Esophagus muscularis mucosa (tissue), 4 donors: ENCODE measurements at places on chromosomes 6 and 20. TPM values are rescaled to one million over a fixed set of nuclear protein-coding genes. Genes with fewer than 3 reads are reported as not detected.

Gene BACH2
- 4.2 TPM for total RNA-seq

Gene OPN5
- total RNA-seq = not detected

Gene PROKR2
- total RNA-seq = not detected

Gene NRN1
- 12.9 TPM for total RNA-seq

Gene OR2B6
- not detected for total RNA-seq

Gene TSHZ2
- 11.6 TPM for total RNA-seq

Gene EYS
- total RNA-seq = not detected

Gene CALHM4
- not detected for total RNA-seq

Gene SLC16A10
- total RNA-seq = 0.57 TPM

GRCh38 chr6:138107078-138107751, at the start of gene PERP:
Gene PERP, minus strand, starts transcription at chr6:138107419. Its CDS starts 79 bp downstream, at chr6:138107340.
- no peaks in the 10 kb centered on the region for H3K36me3 ChIP-seq
- H3K4me3 ChIP-seq = peak within 1 kb of the TSS; percentile 76
- peaks cover 50% of the 10 kb centered on the region for H3K4me1 ChIP-seq
- DNase-seq = no peak
- H3K27ac ChIP-seq = peak within 1 kb of the TSS; percentile 92

- H3K27me3 ChIP-seq = no peaks in the 10 kb centered on the region
- no peak for DNase-seq
- no peaks in the 10 kb centered on the region for H3K36me3 ChIP-seq
- H3K4me1 ChIP-seq = peaks cover 10% of the 10 kb centered on the region
Observed at GRCh38 chr6:163952005-163952404, 537.5 kb downstream of the QKI start.

- no peak overlapping the region for H3K27ac ChIP-seq
- DNase-seq = no peak
- no peaks in the 10 kb centered on the region for H3K27me3 ChIP-seq
- H3K4me3 ChIP-seq = no peak overlapping the region
- no peaks in the 10 kb centered on the region for H3K4me1 ChIP-seq
Observed at GRCh38 chr20:57892471-57892870, 182.7 kb upstream of the PMEPA1 start.

DNA sequence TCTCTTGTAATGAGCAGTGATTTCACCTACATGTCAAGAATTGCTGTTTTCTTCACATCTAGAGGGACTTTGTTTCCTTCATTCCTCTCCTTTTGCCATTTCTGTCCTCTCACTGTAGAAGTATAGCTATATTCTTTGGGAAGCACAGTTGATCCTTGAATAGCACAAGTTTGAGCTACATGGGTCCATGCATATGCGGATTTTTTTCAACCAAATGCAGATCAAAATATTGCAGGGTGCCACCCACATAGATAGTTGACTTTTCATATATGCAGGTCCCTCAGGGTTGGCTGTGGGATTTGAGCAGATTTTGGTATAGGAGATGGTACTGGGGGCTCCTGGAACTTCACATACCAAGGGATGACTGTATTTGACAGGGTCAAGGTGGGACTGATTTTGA, 41.1 kb downstream of the BLTP3A start:
- no peak overlapping the region for H3K27ac ChIP-seq
- no peak overlapping the region for H3K4me3 ChIP-seq
- no peaks in the 10 kb centered on the region for H3K4me1 ChIP-seq
- H3K36me3 ChIP-seq = peaks cover 52% of the 10 kb centered on the region
- DNase-seq = no peak

DNA sequence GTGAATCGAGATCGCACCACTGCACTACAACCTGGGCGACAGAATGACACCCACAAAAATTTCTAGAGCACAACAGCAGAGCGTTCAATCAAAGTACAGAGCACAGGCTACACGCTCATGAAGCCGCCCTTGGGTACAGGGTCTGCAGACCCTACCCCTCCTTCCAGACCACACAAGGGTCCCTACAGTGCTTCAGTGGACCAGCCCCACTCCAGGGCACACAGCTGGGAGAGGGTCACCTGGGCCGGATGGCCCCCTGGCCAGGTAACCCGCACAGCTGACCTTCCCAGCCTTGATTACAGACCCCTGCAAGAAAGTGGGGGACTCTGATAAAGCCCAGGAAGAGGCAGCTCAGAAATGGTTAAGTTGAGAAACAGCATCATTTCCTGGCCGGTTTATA, 63.6 kb downstream of the RIPOR3 start:
- H3K27ac ChIP-seq = no peak overlapping the region
- H3K36me3 ChIP-seq = no peaks in the 10 kb centered on the region
- H3K4me1 ChIP-seq = peaks cover 10% of the 10 kb centered on the region
- no peak for DNase-seq

DNA sequence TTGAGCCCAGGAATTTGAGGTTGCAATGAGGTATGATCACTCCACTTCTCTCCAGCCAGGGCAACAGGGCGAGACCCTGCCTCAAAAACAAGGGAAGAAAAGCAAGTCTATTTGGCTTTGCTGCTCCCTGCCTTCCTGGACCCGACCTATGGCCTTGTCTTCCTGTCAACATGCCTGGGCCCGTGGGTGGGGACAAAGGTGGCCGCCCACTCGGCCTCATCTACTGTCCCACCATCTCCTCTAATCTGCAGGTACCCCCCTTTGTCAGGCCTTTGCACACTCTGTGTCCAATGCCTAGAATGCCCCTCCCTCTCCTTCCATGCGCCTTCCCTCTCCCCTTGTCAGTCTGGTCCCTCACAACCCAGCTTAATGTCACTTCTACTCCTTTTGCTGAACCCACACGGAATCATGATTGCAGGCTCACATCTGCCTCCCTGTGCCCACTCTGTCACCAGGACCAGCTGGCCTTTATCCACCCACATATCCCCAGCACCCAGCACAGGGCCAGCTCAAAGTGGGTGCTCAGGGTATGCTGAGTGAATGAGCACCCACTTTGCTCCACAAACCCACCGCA, 40.3 kb downstream of the MDFI start:
- no peak overlapping the region for H3K4me3 ChIP-seq
- H3K4me1 ChIP-seq = peaks cover 14% of the 10 kb centered on the region
- DNase-seq = no peak
- H3K27me3 ChIP-seq = no peaks in the 10 kb centered on the region

DNA sequence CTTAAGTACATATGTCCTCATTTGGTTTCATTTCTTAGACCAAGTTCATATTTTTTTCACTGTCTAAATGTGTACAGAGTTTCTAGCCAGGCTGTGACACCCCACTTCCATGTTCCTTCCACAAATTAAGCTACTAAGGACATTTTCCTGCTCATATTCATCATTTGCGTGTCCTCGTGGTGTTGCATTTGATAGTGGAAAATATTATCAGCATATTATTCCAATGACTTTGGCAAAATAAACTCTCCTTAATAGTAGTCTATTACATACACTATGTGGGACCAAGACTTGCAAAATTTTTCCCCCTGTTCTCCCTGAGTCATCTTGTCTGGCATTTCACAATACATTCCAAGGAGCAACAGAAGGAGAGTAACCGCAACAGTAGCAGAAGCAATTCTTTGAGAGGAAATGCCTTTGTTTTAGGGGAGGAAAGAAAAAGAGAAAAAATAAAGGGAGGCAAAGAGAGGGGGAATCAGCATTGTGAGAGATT, 599.2 kb downstream of the COL12A1 start:
- H3K4me1 ChIP-seq = peaks cover 54% of the 10 kb centered on the region
- peak overlapping the region; percentile 79 for H3K27ac ChIP-seq
- H3K27me3 ChIP-seq = no peaks in the 10 kb centered on the region
- no peaks in the 10 kb centered on the region for H3K36me3 ChIP-seq

GRCh38 chr6:1325461-1326309, 13.8 kb downstream of the FOXQ1 start:
- H3K36me3 ChIP-seq = no peaks in the 10 kb centered on the region
- H3K4me3 ChIP-seq = no peak overlapping the region
- peak; percentile 91 for DNase-seq
- H3K27ac ChIP-seq = peak overlapping the region; percentile 62

GRCh38 chr20:50246367-50247195, 56.0 kb downstream of the CEBPB start:
- H3K4me1 ChIP-seq = no peaks in the 10 kb centered on the region
- no peak for DNase-seq
- no peak overlapping the region for H3K27ac ChIP-seq
- H3K4me3 ChIP-seq = no peak overlapping the region
- no peaks in the 10 kb centered on the region for H3K36me3 ChIP-seq
- peaks cover 8% of the 10 kb centered on the region for H3K27me3 ChIP-seq

DNA sequence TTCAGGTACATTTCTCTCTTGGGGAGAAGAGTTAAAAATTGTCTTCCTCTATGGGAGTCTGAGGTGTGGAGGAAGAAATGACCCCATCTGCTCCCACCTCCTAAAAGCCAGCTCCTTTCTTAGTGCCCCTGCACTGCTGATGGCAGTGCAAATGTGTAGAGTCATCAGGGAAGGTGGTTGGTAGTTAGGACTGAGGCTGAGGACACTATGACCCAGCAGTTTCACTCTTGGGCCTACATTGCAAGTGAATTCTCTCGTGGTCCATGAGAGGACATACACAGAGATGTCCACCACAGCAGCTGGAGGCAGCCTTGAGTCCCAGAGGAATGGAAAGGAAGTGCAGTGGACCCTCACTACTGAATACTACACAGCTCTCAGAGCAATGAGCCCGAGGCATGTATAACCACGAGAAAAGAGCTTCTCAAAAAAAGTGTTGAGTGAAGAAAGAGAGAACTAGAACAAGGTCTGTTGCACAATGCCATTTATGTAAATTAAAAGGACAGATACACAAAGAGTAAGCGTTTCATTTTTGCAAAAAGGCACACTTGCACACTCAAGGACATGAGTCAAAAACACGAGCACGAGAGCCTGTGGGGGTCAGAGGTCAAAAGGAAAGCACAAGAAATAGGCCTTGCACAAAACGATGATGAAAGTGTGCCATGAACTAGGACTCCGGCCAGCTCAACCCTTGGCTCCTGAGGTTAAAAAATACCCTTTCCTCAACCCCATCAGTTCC, 308.2 kb upstream of the PRND start:
- H3K4me1 ChIP-seq = no peaks in the 10 kb centered on the region
- no peak for DNase-seq
- no peak overlapping the region for H3K4me3 ChIP-seq
- no peaks in the 10 kb centered on the region for H3K27me3 ChIP-seq
- H3K36me3 ChIP-seq = no peaks in the 10 kb centered on the region

- peak overlapping the region; percentile 4 for H3K27ac ChIP-seq
- no peaks in the 10 kb centered on the region for H3K27me3 ChIP-seq
- no peak for DNase-seq
- no peak overlapping the region for H3K4me3 ChIP-seq
Observed at GRCh38 chr20:50746138-50746940, 15.0 kb downstream of the PARD6B start.

- no peak for DNase-seq
- H3K27ac ChIP-seq = no peak overlapping the region
- H3K36me3 ChIP-seq = no peaks in the 10 kb centered on the region
- H3K4me1 ChIP-seq = no peaks in the 10 kb centered on the region
- no peaks in the 10 kb centered on the region for H3K27me3 ChIP-seq
Observed at GRCh38 chr6:54578261-54578660, 268.3 kb upstream of the FAM83B start.

GRCh38 chr6:37176268-37177076, 6.5 kb downstream of the PIM1 start:
- peaks cover 35% of the 10 kb centered on the region for H3K4me1 ChIP-seq
- H3K4me3 ChIP-seq = no peak overlapping the region
- H3K27me3 ChIP-seq = no peaks in the 10 kb centered on the region
- no peak for DNase-seq

DNA sequence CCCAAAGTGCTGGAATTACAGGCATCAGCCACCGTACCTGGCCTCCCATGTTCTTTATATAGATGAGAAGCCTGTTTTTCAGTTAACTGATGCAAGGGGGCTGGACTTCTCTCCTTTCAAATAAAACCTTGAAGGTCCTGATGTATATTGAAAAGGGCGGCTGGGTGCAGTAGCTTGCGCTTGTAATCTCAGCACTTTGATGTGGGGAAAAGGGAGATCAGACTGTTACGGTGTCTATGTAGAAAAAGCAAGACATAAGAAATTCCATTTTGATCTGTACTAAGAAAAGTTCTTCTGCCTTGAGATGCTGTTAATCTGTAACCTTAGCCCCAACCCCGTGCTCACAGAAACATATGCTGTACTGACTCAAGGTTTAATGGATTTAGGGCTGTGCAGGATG, 16.1 kb upstream of the SAMHD1 start:
- no peaks in the 10 kb centered on the region for H3K27me3 ChIP-seq
- H3K27ac ChIP-seq = no peak overlapping the region
- DNase-seq = no peak
- no peaks in the 10 kb centered on the region for H3K4me1 ChIP-seq
- H3K36me3 ChIP-seq = no peaks in the 10 kb centered on the region
- no peak overlapping the region for H3K4me3 ChIP-seq

DNA sequence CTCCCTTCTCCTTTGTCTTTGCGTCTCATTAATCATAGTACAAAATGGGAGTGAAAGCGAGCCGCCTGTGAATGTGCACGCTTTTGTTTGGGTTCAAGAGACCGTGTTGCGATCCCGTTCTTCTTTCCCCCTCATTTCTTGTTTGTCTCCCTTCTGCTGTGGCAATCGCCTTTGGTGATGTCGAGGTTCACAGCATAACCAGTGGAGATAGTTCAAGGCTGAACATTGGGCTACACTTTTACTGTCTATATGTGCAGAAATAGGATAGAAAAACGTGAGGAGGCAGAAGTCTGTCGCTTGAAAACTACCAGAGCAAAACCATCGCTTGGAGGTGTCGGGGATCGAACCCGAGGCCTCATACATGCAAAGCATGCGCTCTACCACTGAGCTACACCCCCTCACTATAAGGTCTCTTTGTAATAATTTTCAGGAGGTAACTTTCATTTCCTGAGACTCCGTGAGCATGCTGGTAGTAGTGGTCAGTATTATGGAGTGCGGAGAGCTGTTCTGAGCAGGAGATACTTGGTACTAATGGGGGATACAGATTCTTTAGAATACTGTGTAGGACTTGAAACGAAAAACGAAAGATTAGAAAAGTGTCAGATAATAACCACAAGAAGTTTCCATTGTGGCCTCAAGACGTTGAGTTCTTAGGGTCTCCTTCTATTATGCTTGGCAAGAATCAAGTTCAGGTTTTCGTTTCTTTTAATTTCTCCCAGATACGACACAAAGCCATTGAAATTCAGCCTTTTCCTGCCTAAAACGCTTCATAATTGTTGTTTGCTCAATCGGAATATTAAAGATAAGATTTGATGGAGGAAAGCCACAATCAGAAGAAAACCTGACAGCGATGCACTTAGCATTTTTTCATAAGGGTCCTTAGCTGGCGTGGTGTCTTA, 106.6 kb downstream of the TRIM27 start:
- H3K4me3 ChIP-seq = no peak overlapping the region
- no peak overlapping the region for H3K27ac ChIP-seq
- H3K4me1 ChIP-seq = peaks cover 6% of the 10 kb centered on the region
- no peaks in the 10 kb centered on the region for H3K36me3 ChIP-seq
